GM20000 (cell line): ENCODE measurements at places on chromosomes 4 and X.

DNA sequence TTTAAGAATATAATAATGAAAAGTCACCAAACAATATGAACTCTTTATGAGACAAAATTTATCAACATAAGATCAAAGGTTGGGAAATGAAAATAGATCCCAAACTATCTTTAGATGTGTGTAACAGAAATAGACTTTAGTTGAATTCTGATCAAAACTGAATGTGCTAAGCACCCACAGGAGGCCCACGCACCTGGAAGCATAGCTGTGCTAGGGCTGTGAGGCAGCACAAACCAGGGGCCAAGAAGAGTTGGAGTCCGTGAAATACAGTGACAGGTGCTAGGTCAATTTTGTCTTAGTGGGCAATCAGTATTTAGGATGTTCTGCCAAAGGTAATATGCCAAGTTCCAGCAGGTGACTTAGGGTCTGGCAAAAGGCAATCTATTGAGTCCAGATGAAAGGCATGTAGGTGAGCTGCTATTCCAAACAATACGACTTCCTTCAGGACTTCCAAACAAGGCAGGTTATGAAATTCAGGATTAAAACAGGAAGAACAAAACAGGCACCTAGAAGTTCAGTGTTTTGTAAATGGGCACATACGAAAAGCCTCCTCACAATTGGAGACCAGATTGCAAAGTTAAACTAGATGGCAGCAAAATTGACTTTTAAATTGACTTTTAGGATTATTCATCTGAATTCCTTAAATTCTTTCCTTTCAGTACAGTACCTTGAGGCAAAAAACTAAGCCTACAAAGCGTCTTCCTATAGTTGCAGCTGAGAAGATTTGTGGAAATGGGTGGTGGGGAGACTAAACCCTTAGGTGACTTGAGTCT, 4.7 kb upstream of the PCDH18 start:
- no peak for DNase-seq

- no peak for DNase-seq
Measured at GRCh38 chr4:156672492-156673305, 298.9 kb downstream of the PDGFC start.

GRCh38 chr4:168777277-168777965, 232.6 kb downstream of the CBR4 start:
- DNase-seq, result no peak

DNA sequence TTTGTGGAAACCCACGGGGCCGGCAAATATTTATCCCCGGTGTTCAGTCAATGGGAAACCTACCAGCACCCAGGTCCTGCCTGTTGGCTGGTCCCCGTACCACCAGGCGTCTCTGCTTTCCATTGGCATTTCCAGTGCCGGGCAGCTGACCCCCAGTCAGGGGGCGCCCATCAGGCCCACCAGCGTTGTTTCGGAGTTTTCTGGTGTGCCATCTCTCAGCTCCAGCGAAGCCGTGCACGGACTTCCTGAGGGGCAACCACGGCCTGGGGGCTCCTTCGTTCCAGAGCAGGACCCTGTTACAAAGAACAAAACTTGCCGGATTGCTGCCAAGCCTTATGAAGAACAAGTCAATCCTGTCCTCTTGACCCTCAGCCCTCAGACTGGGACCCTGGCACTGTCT, 32.7 kb downstream of the BCORL1 start:
- DNase-seq, result no peak

DNA sequence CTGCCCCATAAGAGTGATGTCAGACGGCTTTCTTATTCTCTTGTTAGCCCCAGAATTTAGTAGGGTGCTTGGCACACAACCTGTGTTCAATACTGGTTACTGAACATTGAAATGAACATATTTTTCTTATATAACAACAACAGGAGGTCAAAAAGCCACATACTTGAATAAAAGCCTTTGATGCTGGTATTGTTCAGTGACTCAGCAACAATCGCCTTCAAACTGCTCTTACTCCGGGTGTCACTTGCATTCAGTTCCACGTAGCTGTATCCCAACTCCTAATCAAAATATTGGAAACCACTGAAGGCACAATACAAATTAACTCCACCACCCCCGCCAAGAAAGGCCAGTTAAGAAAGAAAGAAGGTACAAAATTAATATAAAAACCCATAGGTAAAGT, 61.5 kb downstream of the RFC1 start:
- DNase-seq, result no peak

- DNase-seq, result no peak
Measured at GRCh38 chr4:67459164-67459563, 86.1 kb downstream of the CENPC start.

GRCh38 chr4:179601671-179602070, 2159.4 kb upstream of the AGA start:
- no peak for DNase-seq

- peak; percentile 28 for DNase-seq
Measured at GRCh38 chr4:47972181-47972580, 44.3 kb downstream of the CNGA1 start.

DNA sequence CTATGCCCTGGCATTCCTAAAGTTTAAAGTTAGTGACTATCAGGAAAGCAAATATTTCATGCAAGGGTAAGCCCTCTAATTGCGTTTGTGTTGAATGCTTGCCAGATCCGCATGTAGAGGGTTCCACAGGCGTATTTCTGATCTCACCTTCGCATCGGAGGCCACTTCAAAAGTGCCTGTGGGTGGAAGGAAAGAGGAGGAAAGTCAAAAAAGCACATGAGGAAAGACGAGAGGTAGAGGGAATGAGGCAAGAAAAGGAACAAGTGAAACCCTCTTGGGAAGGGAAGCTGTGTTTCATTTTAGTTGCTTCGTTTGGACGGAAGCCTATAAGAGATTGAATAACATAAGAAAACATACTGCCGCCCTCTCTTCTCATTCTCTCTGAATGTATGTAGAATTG, 628.8 kb downstream of the SPRY1 start:
- no peak for DNase-seq

GRCh38 chrX:106404512-106404911, 207.3 kb upstream of the RADX start:
- DNase-seq, result no peak

GRCh38 chrX:40761762-40762161, 26.4 kb upstream of the MED14 start:
- DNase-seq, result no peak

DNA sequence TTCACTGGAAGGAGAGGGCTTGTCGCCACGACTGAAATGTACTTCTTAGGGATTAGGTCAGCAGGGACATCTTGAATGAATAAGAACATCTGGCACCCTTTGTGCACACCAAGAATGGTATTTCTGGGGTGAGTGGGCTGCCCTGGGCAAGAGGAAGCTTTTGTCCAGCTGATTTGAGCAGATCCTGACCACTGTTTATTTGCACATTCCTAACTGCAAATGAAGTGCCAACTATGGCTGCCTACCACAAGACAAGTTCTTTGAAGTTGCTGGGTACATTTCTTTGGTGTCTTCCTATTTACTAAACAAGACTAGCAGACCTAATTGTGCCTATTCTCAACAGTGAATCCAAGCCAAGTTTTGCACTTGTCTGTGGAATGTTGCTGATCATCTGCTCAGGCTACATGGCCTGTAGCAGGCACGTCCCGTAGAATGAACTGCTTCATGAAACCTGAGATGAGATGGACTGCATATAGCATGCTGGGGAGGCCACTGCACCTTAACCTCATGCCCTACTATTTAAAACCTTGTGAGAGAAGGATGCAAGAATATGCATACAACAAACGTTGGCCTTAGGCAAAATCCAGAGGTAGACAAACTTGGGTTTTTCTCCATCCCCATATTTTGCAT, 45.0 kb downstream of the PIR start:
- no peak for DNase-seq

GRCh38 chrX:9153300-9153699, 119.4 kb upstream of the FAM9B start:
- DNase-seq, result no peak

GRCh38 chr4:182736207-182736606, 181.0 kb downstream of the DCTD start:
- no peak for DNase-seq

DNA sequence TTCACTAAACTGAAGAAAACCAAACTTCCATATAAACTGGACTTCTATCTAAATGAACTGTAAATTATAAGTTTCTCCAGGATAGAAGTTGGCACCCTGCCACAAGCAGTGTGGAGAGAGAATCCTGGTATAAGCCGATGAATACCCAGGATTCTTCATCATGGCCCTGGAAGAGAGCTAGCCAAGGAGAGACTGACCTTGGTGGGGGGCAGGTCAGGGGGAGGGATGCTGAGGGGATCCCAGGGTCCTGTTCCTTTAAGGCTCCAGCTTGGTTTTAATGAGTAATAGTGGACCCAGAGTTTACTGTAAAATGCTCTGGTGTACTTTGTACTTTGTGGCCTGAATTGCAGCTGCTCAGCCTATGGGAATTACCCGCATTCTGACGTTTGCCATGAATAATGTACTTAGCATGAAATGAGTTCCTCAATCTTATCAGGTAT, 16.9 kb downstream of the RASSF6 start:
- peak; percentile 15 for DNase-seq

- DNase-seq, result no peak
Measured at GRCh38 chr4:29538889-29539646, 1181.1 kb upstream of the PCDH7 start.

DNA sequence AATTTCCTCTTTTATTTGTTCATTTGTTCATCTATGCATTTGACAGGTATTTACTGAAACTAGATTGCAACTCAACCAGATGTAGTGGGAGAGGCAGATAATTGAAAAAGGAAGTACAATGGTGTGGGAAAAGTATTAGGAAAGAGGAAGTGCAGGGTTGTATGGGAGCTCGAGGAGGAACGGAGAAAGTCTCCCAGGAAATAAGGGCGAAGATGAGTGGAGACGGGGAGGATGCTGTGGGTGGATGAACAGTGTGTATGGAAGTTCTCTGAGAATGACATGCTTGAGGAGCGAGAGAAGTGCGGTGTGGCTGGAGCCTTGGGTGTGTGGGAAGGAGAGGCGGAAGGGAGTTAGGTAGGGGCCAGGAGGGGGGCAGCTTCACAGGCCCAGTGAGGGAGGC, 87.5 kb upstream of the DHX15 start:
- DNase-seq, result no peak

GRCh38 chr4:176102414-176103063, 36.9 kb downstream of the WDR17 start:
- no peak for DNase-seq

DNA sequence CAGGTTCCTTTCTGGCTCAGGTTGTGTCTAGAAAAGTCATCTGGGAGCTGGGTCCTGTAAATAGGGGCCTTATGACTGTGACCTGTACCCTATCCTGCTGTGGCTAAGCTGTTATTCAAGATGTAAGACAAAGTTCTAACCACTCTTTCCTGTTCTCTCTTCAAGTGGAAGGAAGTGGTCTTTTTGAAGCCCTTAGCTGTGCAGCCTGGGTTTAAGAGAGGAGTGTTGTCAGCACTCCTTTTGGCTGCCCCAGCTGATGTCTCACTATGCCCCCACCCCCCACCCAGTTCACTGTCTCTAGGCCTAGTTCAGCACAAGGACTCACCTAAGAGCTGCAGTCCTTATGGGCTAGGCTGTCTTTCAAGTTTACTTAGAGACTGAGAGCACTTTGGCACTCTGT, 1069.5 kb downstream of the FAM133A start:
- no peak for DNase-seq

DNA sequence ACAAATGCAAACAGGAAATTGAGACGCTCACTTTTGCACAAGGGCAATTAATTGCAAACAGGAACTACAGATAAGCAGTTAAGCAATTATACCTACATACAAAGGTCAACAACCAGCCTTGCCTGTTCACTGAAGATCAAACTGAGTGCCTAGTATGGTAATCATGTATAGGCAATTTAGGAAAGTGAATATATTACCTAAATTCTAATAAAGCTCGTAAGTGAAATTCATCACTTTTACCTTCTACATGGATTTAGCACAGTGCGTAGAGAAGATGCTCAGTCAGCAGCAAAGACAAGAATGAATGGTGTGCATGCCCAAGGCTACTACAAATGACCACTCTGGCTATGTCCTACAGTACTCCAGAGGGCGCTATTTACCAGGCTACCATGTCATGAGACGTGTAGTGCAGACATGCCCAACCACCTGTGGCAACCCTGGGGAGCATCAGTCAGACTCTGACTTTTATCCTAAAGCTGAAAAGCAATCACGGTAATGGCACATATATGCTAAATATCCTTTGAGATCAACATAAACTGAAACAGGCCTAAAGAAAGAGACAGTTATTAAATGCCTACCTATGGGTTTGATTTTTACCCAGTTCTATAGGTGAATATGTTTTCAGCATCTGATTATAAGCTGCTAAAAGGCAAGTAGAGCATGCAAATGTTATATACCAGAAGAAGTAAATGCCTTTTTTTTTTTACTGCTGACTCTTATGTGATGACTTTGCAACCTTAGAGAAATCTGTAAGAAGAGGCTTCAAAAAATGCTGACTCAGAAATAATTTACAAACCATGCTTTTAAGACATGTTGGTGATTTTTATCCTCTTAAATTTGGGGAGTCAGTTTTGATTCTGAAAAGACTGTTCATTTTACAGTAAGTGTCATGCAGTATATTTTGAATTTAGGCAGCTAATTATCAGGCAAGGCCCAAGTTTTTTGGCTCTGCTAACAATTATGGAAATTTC, 178.0 kb downstream of the PPP3CA start:
- peak; percentile 37 for DNase-seq

DNA sequence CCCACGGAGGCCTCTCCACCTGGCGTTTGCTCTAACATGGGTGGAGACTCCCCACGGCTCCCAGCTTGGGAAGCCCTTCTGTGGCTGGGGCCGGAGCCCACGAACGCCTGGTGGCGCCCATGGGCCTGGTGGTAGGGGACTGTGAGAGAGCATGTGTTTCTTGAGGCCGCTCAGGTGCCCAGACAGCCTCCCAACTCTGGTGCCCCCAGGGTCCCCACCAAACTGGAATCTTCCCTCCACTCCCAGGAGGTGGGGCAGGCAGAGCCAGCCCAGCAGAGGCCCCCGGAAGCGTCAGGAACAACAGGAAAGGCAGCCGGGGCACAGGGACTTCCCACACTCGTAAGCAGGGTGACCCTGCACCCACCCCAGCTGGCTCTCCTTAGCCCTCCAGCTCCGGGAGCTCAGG, 33.3 kb upstream of the FGFR3 start:
- no peak for DNase-seq

- DNase-seq, result no peak
Measured at GRCh38 chr4:185546335-185546734, 11.0 kb upstream of the PDLIM3 start.

- DNase-seq, result no peak
Measured at GRCh38 chrX:123600181-123600580, 132.7 kb downstream of the THOC2 start.

- DNase-seq, result peak; percentile 84
Measured at GRCh38 chrX:11757719-11758399, at the start of gene MSL3. TSS of gene MSL3 (plus strand) at chrX:11758237. CDS start at chrX:11758264, 27 bp downstream.

GRCh38 chr4:10534820-10535219, 77.6 kb upstream of the ZNF518B start:
- peak; percentile 40 for DNase-seq

DNA sequence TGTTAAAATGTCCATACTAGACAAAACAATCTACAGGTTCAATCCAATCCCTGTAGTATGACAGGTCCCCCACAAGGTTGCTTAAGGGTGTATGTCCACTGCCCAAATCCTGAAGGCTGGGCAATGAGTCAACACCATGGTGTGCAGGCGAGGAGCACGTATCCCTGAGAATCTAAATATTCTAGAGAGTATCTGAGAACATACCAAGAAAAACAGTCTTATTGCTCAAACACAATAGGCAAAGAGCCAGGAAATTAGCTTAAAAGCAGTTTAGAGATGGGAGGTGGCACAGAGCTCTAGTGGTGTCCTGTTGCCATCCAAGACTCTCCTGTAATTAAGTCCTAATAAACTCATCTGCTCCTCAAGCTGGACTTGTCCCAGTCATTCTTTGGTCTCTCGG, 37.0 kb downstream of the RCHY1 start:
- no peak for DNase-seq

GRCh38 chr4:67521506-67521905, 23.8 kb downstream of the CENPC start:
- no peak for DNase-seq
